ENCODE measurements at places on chromosomes 13 and 19.

GRCh38 chr13:84607261-84608013 lies 725.2 kb upstream of the SLITRK1 start:
- H3K27ac ChIP-seq: no peak overlapping the region
- H3K36me3 ChIP-seq: no peaks in the 10 kb centered on the region
- H3K4me3 ChIP-seq: no peak overlapping the region
- H3K27me3 ChIP-seq: no peaks in the 10 kb centered on the region
- no peaks in the 10 kb centered on the region for H3K4me1 ChIP-seq

DNA sequence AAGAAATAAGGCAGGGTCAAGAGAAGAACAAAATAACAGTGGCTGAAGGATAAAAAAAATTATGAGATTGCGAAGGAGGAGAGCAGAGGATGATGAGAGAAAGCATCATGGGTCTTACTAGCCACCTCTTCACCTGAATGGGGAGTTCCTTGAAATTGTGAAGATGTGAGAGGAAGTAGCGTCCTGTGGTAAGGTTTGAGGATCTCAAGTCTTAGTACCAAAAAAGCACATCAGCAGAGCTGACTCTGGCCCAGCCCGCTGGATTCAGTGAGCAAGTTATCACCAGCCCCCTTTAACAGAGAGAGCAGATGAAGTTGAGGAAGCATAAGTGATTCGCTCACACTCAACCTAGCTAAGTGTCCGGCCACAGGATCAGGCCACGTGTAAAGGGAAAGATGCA lies 61.8 kb downstream of the RXFP2 start:
- no peak overlapping the region for H3K27ac ChIP-seq
- no peak overlapping the region for H3K4me3 ChIP-seq
- no peaks in the 10 kb centered on the region for H3K27me3 ChIP-seq
- no peaks in the 10 kb centered on the region for H3K36me3 ChIP-seq
- no peaks in the 10 kb centered on the region for H3K4me1 ChIP-seq

GRCh38 chr19:16594681-16595091 lies 22.5 kb upstream of the SLC35E1 start:
- H3K36me3 ChIP-seq: peaks cover 4% of the 10 kb centered on the region
- H3K4me1 ChIP-seq: peaks cover 38% of the 10 kb centered on the region
- H3K27ac ChIP-seq: no peak overlapping the region
- no peak overlapping the region for H3K4me3 ChIP-seq

DNA sequence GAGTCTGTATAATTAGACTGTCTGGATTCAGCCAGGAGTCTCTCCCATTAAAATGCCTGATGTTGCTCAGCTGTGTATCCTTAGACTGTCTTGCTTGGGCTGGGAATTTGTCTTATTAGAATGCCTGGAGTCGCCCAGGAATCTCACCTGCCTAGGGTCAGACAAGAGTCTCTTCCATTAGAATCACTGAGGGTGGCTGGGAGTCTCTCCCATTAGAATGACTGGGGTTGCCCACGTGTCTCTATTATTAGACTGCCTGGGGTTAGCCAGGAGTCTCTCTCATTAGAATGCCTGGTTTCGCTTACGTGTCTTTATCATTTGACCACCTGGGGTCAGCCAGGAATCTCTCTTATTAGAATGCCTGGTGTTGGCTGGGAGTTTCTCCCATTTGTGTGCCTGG lies 1450.0 kb downstream of the UQCRFS1 start:
- H3K36me3 ChIP-seq: no peaks in the 10 kb centered on the region
- H3K27me3 ChIP-seq: no peaks in the 10 kb centered on the region
- H3K4me1 ChIP-seq: no peaks in the 10 kb centered on the region
- no peak overlapping the region for H3K27ac ChIP-seq
- no peak for DNase-seq
- H3K4me3 ChIP-seq: no peak overlapping the region

DNA sequence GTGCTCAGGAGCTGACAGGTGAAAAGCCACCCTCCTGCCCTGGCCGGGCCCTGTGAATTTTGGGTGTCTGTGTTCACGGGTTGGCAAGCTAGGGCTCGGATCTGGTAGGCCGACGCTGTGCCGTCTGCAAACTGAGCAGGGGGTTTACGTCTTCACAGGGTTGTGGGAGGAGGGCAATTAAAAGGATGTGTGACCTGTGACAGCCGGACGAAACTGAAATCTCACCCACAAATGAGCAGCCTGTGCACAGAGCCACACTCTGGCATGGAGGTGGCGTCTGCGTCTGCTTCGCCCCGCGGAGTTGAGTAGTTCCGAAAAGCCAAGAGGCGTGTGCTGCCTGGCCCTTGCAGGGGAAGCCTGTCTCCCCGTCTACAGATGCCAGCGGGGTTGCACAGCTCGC lies 117.3 kb downstream of the KDM4B start:
- H3K4me3 ChIP-seq: no peak overlapping the region
- H3K36me3 ChIP-seq: peaks cover 57% of the 10 kb centered on the region
- DNase-seq: no peak
- H3K27me3 ChIP-seq: no peaks in the 10 kb centered on the region
- no peak overlapping the region for H3K27ac ChIP-seq

DNA sequence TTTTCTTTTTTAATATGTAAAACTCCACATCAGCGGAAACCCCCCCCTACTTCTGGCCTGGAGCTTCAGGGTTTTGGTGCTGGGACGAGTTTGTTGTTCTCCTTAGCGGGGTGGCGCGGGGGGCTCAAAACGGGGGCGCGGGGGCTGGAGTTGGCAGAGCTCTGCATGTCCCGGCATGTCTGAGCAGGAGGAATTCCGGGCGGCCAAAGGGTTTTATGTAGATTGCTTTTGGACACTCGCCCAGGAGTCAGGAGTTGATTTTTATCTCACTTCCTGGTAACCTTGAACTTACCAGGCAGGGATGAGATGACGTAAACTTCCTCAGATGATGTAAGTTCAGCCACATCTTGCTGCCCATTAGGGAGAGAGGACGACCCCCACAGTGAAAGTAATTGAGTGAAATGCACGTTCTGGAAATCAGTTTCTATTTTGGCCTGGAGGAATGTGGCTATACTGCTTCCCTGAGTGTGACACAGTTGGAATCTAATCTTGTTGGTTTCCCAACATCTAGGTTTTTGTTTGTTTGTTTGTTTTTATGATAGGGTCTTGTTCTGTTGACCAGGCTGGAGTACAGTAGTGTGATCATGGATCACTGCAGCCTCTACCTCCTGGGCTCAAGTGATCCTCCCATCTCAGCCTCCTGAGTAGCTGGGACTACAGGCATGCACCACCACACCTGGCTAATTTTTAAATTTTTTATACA lies 21.0 kb upstream of the GDF15 start:
- H3K4me1 ChIP-seq: peaks cover 24% of the 10 kb centered on the region
- peaks cover 29% of the 10 kb centered on the region for H3K36me3 ChIP-seq
- no peaks in the 10 kb centered on the region for H3K27me3 ChIP-seq
- peak overlapping the region; percentile 100 for H3K27ac ChIP-seq
- H3K4me3 ChIP-seq: no peak overlapping the region

DNA sequence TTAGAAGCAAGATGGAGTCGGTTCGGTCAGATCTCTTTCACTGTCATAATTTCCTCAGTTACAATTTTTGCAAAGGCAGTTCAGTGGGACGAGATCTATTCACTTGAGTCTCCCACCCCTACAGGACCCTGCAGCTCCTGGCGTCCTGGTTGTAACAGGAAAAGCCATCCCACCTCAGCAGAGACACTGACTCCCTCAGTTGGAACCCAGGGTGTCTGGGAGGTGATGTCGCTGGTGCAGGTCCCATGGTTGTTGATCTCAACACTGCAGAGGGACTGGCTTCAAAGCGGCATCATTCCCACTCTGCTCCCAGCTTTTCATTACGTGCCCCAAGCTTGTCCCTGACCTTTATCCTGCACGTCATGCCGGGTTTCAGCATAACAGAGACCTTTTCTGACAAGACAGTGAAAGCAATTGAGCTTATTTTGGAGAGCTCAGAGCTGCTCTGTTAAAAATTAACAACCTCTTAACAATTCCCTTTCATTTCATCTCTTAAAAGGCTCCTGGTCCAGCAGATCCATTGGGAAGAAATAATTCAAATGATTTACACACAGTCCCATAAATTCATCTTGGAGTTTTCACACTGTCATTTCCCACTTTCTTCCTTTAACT lies 17.6 kb upstream of the COG3 start:
- no peaks in the 10 kb centered on the region for H3K36me3 ChIP-seq
- H3K27ac ChIP-seq: peak overlapping the region; percentile 53
- peaks cover 9% of the 10 kb centered on the region for H3K4me1 ChIP-seq
- no peak overlapping the region for H3K4me3 ChIP-seq
- DNase-seq: no peak
- peaks cover 3% of the 10 kb centered on the region for H3K27me3 ChIP-seq

GRCh38 chr13:91212231-91212630 lies 135.3 kb upstream of the MIR17HG start:
- no peak for DNase-seq
- no peak overlapping the region for H3K4me3 ChIP-seq
- no peaks in the 10 kb centered on the region for H3K4me1 ChIP-seq
- H3K27me3 ChIP-seq: no peaks in the 10 kb centered on the region

- no peaks in the 10 kb centered on the region for H3K27me3 ChIP-seq
- H3K27ac ChIP-seq: peak overlapping the region; percentile 24
- H3K36me3 ChIP-seq: peaks cover 10% of the 10 kb centered on the region
- peaks cover 16% of the 10 kb centered on the region for H3K4me1 ChIP-seq
- DNase-seq: peak; percentile 46
Observed at GRCh38 chr19:29715701-29716581, 880 bp upstream of the C19orf12 start.

GRCh38 chr13:102275969-102276368 lies 125.9 kb downstream of the FGF14 start:
- no peak overlapping the region for H3K4me3 ChIP-seq
- H3K27ac ChIP-seq: no peak overlapping the region
- no peaks in the 10 kb centered on the region for H3K36me3 ChIP-seq
- no peaks in the 10 kb centered on the region for H3K4me1 ChIP-seq
- peak; percentile 36 for DNase-seq

- DNase-seq: peak; percentile 55
- H3K4me3 ChIP-seq: no peak overlapping the region
- no peaks in the 10 kb centered on the region for H3K4me1 ChIP-seq
- no peaks in the 10 kb centered on the region for H3K27me3 ChIP-seq
Observed at GRCh38 chr13:33058776-33059327, 42.6 kb downstream of the KL start.

- DNase-seq: peak; percentile 23
- no peak overlapping the region for H3K27ac ChIP-seq
- H3K4me3 ChIP-seq: no peak overlapping the region
- H3K36me3 ChIP-seq: no peaks in the 10 kb centered on the region
- no peaks in the 10 kb centered on the region for H3K27me3 ChIP-seq
- H3K4me1 ChIP-seq: no peaks in the 10 kb centered on the region
Observed at GRCh38 chr13:28058866-28059613, 41.3 kb downstream of the FLT3 start.

GRCh38 chr13:50106559-50106958 lies 91.3 kb downstream of the KCNRG start:
- H3K4me3 ChIP-seq: no peak overlapping the region
- no peak for DNase-seq
- H3K27ac ChIP-seq: no peak overlapping the region
- H3K4me1 ChIP-seq: peaks cover 1% of the 10 kb centered on the region

GRCh38 chr19:31127134-31127967 lies 221.9 kb downstream of the TSHZ3 start:
- peak overlapping the region; percentile 23 for H3K4me3 ChIP-seq
- no peaks in the 10 kb centered on the region for H3K27me3 ChIP-seq
- peaks cover 39% of the 10 kb centered on the region for H3K36me3 ChIP-seq
- peak; percentile 98 for DNase-seq

GRCh38 chr19:19062454-19063182 lies 1.2 kb upstream of the SLC25A42 start:
- H3K4me3 ChIP-seq: peak overlapping the region; percentile 91
- H3K36me3 ChIP-seq: peaks cover 38% of the 10 kb centered on the region
- peak; percentile 40 for DNase-seq

- no peaks in the 10 kb centered on the region for H3K27me3 ChIP-seq
- no peak overlapping the region for H3K4me3 ChIP-seq
- peaks cover 20% of the 10 kb centered on the region for H3K4me1 ChIP-seq
- no peak overlapping the region for H3K27ac ChIP-seq
- H3K36me3 ChIP-seq: peaks cover 30% of the 10 kb centered on the region
- peak; percentile 81 for DNase-seq
Observed at GRCh38 chr19:31326329-31327028, 22.8 kb downstream of the TSHZ3 start.

DNA sequence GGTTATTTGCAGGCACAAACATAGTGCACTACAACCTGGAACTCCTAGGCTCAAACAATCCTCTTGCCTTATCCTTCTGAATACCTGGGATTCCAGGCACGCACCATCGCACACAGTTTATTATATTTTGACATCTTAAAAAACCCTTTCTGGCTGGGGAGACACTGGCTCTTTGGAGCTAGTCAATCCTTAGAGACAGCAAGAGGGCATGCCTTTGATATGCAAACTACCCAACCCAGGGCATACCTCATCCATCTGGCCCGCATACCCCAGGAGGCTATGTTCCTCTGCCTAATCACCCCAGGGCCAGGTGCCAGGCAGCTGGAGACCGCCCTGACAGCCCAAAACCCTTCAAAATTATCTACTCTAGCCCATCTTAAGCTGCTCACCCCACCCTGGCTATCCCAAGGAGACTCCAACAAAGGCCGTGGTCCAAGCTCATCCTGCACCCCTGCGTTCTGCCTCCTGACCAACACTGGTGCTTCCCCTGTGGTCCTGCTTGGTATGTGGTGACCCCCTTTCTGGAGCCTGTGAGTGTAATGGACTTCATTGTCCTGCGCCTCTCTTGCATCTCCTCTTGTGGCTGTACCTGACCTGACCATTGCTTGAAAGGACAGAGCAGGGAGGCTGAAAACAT lies 86.4 kb downstream of the RGCC start:
- no peaks in the 10 kb centered on the region for H3K27me3 ChIP-seq
- no peak overlapping the region for H3K4me3 ChIP-seq
- H3K4me1 ChIP-seq: peaks cover 32% of the 10 kb centered on the region
- DNase-seq: no peak
- H3K27ac ChIP-seq: peak overlapping the region; percentile 0

DNA sequence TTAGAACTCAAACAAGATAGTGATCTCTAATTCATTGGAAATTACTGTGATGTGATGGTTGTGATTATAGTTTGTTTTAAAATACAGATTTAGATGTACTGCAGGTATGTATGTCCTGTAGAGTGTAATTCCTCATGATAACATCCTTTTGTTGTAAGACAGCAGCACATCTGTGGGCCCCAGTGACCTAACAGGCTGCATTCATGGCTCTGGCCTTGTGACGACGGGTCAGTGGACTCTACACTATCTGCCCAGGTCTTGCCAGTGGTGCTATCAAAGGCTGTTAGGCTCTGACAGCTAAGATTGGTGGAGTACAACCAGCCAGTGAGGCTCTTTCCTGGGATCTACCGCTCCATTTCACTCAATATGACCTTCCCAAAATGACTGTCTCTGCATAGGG lies 158.4 kb downstream of the MTUS2 start:
- no peaks in the 10 kb centered on the region for H3K36me3 ChIP-seq
- H3K4me1 ChIP-seq: no peaks in the 10 kb centered on the region
- peaks cover 3% of the 10 kb centered on the region for H3K27me3 ChIP-seq
- no peak overlapping the region for H3K27ac ChIP-seq
- no peak overlapping the region for H3K4me3 ChIP-seq

Data from mesenchymal stem cell (in vitro differentiated cells and primary cell).